SK-N-SH treated with all-trans-retinoic acid at 6 μM for 48 hours (cell line): ENCODE measurements at places on chromosomes 3 and 15.
A peak's percentile ranks its signal among the peaks of the same experiment; 100 is the strongest.

GRCh38 chr15:57158589-57158988, 217.7 kb upstream of the CGNL1 start:
- ATAC-seq: peak; percentile 83

- no peak for ATAC-seq
Measured at GRCh38 chr3:160919942-160920341, 163.9 kb downstream of the PPM1L start.

DNA sequence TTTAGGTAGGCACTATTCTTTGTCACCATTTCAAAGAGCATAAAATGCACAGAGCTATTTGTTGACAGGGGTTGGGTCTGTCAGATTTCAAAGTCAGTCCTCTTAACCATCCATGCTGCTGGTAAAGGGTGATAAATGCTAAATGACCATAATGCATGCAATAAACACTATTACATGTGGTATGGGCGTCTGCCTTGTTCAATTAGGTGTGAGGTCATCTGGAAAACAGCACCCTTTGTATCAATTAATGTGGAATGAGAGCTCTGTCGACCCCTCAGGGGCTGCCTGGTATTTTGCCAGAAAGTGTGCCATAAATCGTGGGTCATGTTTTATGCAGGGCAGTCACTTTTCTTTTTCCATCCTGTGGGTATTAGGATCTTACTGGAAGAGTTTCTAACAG, 235.6 kb downstream of the SV2B start:
- no peak for ATAC-seq

DNA sequence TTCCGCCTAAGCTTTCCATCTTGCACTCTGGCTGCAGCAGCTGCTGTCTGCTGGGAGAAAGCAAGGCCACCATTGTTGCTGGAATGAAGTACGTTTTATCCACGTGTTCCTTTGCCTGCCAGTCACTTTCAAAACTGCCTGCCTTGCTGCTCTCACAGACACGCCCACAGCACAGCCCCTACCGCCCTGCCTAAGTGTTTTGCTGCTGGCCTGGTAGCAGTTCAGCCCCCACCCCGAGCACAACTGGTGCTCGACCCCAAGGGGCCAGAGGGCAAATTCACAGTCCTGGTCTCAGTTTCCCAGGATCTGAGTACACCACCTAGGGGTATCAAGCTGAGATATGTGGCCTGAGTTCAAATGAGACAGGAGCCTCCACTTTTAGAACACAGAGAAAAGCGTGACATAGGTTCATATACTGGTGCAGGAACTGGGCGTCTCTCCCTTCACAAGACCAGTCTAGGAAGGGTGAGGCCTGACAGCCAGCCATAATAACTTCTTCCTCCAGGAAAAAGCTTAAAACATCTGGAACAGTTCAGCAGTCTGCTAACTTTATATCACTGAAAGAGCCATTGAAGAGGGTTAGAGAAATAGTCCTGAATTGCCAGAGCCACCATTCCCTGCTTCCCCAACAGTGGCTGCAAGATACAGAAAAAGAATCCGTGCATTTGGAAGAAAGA, 1012.3 kb downstream of the ZPLD1 start:
- ATAC-seq: no peak

GRCh38 chr3:52897130-52898122, at the start of gene STIMATE:
Gene STIMATE (minus strand): TSS chr3:52897548. CDS start chr3:52897450, 98 bp downstream.
- peak; percentile 100 for ATAC-seq

DNA sequence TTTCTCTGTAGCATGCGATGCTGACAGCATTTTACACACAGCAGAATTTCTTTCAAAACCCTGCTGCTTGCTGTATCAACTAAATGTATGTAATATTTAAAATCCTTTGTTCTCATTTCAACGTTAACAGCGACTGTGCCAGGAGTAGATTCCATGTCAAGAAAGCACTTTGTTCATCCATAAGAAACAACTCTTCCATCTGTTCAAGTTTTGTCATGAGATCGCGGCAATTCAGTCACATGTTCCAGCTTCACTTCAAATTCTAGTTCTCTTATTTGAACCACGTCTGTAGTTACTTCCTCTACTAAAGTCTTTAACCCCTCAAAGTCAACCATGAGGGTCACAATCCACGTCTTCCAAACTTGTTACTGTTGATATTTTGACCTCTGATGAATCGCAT, 50.6 kb downstream of the SMARCC1 start:
- ATAC-seq: no peak

DNA sequence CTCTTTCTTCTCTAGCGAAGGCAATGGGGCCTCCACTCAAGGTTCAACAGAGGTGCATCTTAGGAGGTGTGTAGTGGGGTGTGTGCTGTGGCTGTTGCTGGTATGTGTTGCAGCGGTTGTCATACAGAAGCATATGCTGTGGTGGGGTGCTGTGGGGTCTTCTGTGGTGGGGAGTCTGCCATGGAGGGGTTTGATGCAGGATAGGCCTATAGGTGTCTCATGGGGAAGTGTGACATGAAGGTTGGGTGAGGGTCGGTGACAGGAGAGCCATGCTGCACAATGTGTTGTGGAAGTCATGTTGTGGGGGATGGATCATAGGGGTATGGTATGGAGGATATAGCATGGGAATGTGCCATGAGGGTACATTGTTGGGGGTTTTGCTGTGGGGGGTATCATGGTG, 20.3 kb downstream of the NMNAT3 start:
- no peak for ATAC-seq

DNA sequence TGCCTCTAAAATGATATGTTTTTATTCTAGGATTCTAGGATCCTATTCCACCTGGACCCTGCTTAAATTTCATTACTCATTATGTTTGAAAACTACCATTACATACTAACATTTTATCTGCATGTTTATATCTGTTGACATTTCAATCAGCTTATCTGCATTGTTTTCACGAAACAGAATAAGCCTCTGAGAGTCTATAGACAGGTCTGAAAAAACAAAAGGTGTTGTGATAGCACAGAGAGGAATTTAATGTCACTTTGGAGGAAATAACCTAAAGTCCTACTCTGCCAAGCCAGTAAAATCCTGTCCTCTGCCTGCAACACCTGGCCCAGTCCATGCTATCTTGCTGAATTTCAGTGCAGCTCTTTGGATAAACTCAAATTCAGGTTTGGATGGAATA, 315.2 kb downstream of the ZBTB20 start:
- no peak for ATAC-seq

- ATAC-seq: no peak
Measured at GRCh38 chr3:119950666-119951325, 143.5 kb downstream of the GSK3B start.

DNA sequence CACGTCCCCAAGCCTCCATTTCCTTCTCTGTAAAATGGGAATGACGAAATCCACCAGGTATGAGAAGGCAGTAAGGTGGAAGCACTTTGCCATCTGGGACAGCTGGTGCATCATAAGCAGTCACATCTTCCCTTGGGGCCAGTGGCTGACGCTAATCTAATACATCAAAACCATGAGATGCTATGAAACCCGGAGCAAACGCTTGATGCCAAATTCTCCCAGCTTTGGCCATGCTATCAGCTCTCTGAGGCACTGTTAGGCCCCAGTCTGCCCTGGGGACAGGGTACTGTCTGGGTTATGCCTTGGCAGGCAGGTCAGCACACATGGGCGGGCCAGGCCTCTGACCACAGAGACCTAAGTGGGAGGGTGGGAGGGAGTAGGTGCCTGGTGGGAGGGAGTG, 66.1 kb downstream of the ADAMTS17 start:
- ATAC-seq: no peak

GRCh38 chr3:32009957-32010356, 28.4 kb downstream of the ZNF860 start:
- no peak for ATAC-seq

GRCh38 chr3:66456711-66457173, 44.1 kb downstream of the LRIG1 start:
- no peak for ATAC-seq

DNA sequence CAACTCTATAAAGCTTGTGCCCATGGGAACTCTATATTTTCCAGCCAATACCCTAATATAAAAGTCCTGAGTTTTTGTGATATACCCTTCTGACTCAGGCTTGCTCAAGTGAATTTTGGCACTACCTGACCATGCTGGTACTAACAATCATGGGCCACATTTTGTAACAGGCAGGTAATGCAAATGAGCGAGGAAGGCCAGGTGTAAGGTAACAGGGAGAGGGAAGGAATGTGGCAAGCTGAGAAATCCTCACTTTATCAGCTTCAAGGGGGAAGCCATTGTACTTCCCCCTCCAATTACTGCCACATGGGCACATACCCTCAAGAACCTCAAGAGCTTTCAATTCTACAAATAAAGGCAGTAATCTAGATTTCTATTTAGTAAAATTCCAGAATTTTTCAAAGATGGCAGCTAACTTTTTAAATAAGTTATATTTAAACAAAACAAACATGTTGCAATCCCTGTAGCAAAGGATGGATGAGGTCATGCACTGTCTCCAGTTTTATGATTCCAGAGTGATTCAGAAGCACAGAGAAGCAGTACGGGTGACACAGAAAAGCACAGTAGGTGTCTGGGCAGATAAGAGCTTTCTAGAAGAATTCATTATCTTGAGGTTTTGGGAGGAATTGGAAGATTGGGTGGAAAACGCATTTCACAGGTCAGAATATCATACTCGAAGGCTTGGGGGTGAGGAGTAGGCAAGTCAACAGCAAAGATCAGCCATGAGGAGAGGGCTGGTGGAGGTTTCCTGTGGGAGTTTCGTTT, 87.6 kb downstream of the FOXP1 start:
- peak; percentile 71 for ATAC-seq

GRCh38 chr3:106401666-106402490, 533.1 kb upstream of the CBLB start:
- ATAC-seq: no peak

- no peak for ATAC-seq
Measured at GRCh38 chr15:90006217-90007075, 5.3 kb downstream of the ZNF710 start.
